ENCODE measurements at places on chromosomes 1 and 21.

DNA sequence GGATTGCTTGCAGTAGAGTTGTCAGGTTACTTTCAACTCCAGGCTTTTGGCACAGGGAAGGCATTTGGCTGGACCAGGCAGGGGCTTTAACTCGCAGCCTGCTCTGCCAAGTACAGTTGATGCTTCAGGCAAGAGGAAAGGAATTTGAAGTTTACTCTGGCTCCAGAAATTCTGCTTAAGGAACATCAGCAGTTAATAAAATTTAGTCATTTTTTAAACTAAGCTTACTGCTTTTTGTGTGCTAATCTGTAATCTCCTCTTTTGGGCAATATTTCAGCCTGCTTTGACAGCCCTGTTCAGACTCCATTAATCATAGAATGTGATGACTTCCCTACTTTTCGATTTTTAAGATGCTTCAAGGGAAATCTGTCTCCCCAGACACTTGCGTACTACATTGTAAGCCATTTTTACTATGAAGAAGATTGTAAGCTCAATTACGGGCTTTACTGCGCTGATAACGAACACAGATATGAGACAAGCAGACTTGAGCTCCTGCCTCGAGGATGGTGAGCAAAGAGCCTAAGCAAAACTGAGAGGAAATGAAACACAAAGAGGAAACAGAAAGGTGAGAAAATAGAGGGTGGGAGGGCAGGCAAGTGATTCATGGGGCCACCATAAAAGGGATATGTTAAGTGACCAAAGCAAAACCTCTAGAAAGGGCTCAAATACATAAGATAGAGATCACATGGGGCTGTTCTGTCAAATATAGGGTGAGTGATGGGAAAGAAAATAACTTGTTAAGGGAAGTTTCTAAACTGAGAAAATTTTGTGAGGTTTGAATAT lies 76.6 kb upstream of the VAV3 start:
- DNase-seq: no peak

- no peak for DNase-seq
These were observed 138.7 kb downstream of the GRIK1 start for GRCh38 chr21:29801122-29801521.

GRCh38 chr1:40820911-40821693 lies 37.5 kb downstream of the KCNQ4 start:
- no peak for DNase-seq

- no peak for DNase-seq
These were observed 57.6 kb downstream of the ABCA4 start for GRCh38 chr1:94063379-94063778.

GRCh38 chr1:30928171-30928570 lies 19.6 kb upstream of the SDC3 start:
- no peak for DNase-seq

Measured in cardiac septum (tissue), 1 donor.